ENCODE measurements at places on chromosomes 2 and 18. TPM values are rescaled to one million over a fixed set of nuclear protein-coding genes. Genes with fewer than 3 reads are reported as not detected.

The OSBPL1A gene
- total RNA-seq, result 26.1 TPM

DNA sequence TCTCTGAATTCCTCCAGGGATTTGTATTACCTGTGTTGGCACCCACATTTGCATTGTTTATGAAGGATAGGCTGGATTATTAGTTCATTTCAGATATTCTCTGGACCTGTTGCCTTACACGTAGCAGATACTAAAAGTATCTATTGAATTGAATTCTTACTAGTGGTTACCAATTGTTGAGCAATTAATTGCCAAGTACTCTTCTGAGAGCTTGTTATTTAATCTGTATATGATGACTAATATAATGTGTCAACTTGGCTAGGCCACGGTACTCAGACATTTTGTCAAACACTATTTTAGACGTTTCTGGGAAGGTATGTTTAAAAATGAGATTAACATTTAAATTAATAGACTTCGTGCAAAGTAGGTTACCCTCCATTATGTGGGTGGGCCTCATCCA, 2.5 kb upstream of the SPP2 start:
- no peak overlapping the region for H3K4me3 ChIP-seq
- DNase-seq, result no peak
- H3K4me1 ChIP-seq, result no peaks in the 10 kb centered on the region
- no peak overlapping the region for H3K27ac ChIP-seq

DNA sequence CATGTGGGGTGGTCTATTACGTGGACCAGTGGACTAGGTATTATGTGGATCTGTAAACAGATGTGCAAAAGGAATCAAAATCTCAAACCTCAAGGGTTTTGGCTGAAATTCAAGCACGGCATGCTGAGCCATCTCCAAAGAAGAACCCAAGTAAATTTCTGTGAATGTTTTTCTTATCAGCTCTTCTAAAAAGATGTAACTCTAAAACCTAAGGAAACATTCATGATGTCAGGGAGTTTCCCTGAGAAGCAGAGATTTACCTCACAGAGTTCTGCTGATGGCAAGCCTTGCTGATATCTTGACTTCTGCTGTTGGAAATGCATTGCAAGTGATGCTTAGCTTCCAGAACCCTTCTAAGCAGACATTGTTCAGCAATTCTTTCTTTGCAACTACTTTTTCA, 21.6 kb downstream of the DSG4 start:
- DNase-seq, result no peak
- H3K27me3 ChIP-seq, result peaks cover 11% of the 10 kb centered on the region
- H3K36me3 ChIP-seq, result no peaks in the 10 kb centered on the region
- no peak overlapping the region for H3K4me3 ChIP-seq

DNA sequence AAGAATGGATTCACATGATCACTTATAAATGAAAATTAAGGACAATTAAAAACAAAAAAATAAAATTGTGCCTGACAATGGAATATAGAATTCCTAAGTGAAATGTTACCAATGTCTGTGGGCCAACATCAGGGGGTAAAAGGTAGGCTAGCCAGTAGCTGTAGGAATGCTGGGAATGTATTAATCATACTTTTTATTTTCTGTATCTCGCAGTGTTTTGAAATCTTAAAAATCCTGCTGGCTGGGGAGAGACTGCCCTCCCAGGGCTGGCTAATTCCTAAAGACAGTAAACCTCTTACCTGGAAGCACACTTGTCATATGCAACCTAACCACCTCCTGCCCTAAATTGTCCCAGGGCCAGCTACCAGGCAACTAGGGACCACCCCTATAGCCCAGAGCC, 69.8 kb downstream of the REV1 start:
- no peaks in the 10 kb centered on the region for H3K27me3 ChIP-seq
- H3K4me3 ChIP-seq, result no peak overlapping the region
- H3K36me3 ChIP-seq, result peaks cover 29% of the 10 kb centered on the region
- no peak overlapping the region for H3K27ac ChIP-seq
- no peaks in the 10 kb centered on the region for H3K4me1 ChIP-seq
- no peak for DNase-seq

- peak; percentile 33 for DNase-seq
- no peaks in the 10 kb centered on the region for H3K4me1 ChIP-seq
- no peak overlapping the region for H3K27ac ChIP-seq
- H3K27me3 ChIP-seq, result no peaks in the 10 kb centered on the region
Observed at GRCh38 chr2:58428096-58429013, 187.2 kb upstream of the FANCL start.

The DSEL gene
- 24.9 TPM for total RNA-seq
